ENCODE measurements at places on chromosomes 5 and 9. TPM values are rescaled to one million over a fixed set of nuclear protein-coding genes. Genes with fewer than 3 reads are reported as not detected.

DNA sequence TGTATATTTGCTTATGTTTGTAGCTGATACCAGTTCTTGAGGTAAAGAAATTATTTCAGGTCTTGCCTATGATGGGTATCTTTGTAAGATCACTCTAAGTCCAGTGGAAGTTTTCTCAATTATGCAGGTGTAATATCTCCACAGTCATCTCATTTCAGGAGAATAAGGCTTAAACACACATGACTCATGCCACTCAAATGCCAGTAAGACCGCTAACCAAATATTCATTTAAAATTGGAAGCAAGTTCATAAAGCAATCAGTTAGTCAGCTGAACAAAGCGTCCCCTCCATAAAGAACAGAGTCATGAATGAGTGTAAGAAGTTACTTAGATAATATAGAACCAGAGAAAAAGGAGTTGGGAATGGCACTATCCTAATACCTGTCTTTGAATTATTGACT lies 248.7 kb downstream of the LURAP1L start:
- H3K4me3 ChIP-seq, result no peak overlapping the region
- no peaks in the 10 kb centered on the region for H3K4me1 ChIP-seq
- no peak for DNase-seq
- H3K27me3 ChIP-seq, result no peaks in the 10 kb centered on the region
- no peak overlapping the region for H3K27ac ChIP-seq
- no peaks in the 10 kb centered on the region for H3K36me3 ChIP-seq

DNA sequence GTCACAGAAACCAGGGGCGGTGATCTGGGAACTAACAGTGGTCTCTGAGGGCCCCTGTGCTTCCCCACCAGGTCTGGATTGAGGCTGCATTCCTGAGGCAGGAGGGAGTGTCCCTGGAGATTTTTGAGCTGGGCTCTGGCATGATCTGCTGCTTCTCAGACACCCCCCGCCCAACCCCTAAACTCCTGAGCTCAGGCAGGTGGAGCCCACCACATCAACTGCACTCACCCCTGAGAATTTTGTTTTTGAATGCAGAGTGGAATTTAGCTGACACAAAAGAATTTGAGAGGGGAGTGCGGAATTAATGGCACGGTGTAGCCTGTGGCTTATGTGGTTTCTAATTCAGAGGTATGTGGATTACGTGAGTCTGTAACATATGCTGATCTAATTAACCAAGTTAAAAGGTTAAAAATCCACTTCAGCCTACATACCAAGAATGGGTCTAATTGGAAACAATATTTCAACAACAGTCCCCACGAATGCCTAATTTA lies 23.9 kb upstream of the CTSL start:
- no peak overlapping the region for H3K4me3 ChIP-seq
- H3K4me1 ChIP-seq, result 0 out of 2 replicates have a peak, but pooled peaks cover 5% of the 10 kb centered on the region
- peaks cover 98% of the 10 kb centered on the region for H3K36me3 ChIP-seq
- no peaks in the 10 kb centered on the region for H3K27me3 ChIP-seq
- peak overlapping the region; percentile 31 for H3K27ac ChIP-seq

DNA sequence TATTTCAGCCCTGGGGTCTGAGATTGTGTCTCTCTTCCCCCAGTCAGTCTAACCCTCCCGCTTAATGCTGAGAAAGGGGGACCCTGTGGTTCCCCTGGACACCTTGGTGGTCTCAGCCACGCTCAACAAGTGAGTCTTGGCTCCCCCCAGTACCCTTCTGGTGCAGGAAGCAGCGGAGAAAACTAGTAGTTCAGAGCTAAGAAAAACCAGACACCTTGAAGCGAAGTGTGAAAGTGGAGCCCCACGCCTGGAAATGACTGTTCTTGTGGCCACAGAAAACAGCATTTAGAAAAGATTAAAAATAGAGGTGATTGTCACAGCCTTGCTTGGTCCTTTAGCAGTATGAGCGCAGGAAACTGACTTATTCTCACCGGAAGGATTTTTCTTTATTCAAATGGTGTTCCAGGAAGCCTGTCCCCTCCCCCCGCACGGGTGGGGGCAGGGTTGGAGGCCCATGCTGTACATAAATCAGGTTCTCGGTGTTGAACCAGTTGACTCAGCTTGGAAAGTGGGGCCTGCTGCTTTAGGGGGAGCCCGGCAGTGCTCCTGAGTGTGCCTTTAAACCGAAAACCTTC lies 8.1 kb downstream of the ARPC5L start:
- H3K27ac ChIP-seq, result peak overlapping the region; percentile 78
- peaks cover 17% of the 10 kb centered on the region for H3K4me1 ChIP-seq

The SGCD gene
- not detected for total RNA-seq

The DND1 gene
- total RNA-seq, result 0.16 TPM

GRCh38 chr5:157456301-157456700 lies 3.7 kb upstream of the NIPAL4 start:
- DNase-seq, result no peak
- no peak overlapping the region for H3K4me3 ChIP-seq
- H3K27ac ChIP-seq, result no peak overlapping the region

- H3K36me3 ChIP-seq, result no peaks in the 10 kb centered on the region
- no peak for DNase-seq
- H3K4me1 ChIP-seq, result no peaks in the 10 kb centered on the region
- H3K27me3 ChIP-seq, result no peaks in the 10 kb centered on the region
Measured at GRCh38 chr5:28014779-28015178, 976.4 kb upstream of the CDH9 start.

DNA sequence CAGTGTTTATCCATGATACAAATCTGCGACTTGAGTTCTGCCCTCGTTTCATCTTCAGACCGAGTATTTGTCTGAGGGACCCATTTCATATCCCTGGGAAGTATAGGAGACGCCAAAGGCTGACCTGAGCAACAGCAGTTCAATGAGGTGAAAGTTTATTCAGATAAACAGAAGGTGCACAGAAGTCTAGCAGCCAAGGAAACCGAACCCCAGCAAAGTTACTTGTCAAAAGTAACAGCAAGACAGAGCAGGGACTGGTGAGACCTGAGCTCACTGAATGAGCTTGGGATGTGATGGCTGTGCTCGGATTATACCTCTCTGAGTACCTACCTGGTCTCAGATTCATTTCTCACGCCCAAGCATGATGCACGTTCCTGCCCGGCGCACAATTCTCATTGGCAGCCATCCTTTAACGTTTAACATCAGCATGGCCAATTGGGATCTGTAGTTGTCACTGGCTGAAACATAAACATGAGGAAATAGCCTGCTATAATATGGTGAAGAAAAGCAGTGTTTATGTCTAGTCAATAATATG lies 599 bp downstream of the LYRM7 start:
- 0 out of 2 replicates have a peak overlapping the region, but pooled peaks have one; percentile 1 for H3K27ac ChIP-seq
- DNase-seq, result no peak
- H3K36me3 ChIP-seq, result no peaks in the 10 kb centered on the region
- peaks cover 9% of the 10 kb centered on the region for H3K4me1 ChIP-seq

DNA sequence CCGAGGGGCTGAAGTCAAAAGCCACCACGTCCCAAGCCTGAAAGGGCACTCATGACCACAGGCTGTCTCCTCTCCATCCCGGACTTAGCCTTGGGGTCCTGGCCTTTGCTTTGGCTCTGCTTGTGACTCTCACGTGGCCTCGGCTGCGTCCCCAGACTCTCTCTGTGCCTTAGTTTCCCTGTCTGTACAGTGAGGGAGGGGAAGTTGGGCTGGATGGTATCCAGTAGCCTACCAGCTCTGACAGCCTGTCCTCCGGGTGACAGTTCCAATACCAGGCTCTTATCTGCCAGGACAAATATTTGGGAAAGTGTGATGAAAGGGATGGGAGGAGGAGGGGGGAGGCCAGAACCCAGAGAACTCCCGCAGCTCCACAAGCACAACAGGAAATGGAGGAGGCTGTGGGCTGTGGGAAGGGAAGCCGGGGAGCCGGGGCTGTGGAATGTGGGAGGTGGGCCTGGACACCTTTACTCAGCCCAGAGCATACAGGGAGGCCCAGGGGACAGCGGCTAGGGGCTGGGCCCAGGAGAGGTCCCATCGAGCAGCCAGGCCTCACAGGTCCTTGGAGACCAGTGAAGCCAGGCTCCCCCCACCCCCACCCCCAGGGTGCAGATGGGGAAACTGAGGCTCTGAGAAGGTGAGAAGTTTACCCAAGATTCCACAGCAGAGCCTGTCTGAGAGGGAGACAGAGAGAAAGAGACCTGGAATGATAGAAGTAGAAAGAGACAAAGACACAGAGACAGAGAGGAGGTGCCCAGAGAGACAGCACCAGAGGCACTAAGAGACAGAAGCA lies 18.3 kb downstream of the PDGFRB start:
- H3K4me1 ChIP-seq, result peaks cover 61% of the 10 kb centered on the region
- no peaks in the 10 kb centered on the region for H3K27me3 ChIP-seq
- H3K36me3 ChIP-seq, result peaks cover 70% of the 10 kb centered on the region

DNA sequence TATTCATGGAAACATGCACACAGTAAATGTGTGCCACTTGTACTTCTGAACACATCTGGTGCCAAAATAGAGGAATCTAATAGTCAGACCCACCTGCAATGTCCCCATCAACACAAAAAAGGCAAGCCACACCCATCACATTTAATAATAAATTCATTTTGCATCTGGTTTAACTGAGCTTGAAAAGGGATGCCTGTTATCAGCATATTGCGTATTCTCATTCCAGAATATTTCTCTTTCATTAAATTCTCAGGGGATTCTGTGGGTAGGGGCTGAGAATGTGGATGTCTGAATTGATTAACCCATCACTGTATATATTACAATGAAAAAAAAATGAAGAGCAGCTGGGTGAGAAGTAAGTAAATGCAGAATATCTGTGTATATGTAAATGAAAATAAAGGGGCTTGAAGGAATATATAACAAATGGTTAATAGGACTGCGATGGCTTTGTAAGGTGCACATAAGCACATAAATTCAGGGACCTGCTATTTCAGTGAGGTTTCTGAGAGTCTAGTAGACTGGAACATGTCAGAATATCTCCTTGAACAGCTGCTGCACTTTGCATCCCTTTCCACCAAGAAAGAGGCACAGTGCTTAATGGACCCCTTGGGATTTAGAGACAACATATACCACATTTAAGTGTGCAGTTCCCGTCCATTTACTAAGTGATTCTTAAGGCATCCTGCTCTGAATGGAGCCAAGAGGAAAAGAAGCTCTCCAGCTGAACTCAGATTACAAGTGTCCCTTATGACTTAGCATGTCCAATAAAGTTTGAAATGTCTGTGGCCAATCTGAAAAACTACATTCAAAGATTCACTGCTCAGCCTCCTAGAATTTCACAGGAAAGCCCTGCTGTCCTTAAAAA lies 104.1 kb upstream of the NIPBL start:
- no peaks in the 10 kb centered on the region for H3K4me1 ChIP-seq
- no peak overlapping the region for H3K27ac ChIP-seq
- no peaks in the 10 kb centered on the region for H3K36me3 ChIP-seq
- DNase-seq, result no peak
- no peak overlapping the region for H3K4me3 ChIP-seq

GRCh38 chr9:88754452-88754851 lies 219.5 kb downstream of the NXNL2 start:
- DNase-seq, result no peak
- no peak overlapping the region for H3K27ac ChIP-seq
- H3K36me3 ChIP-seq, result no peaks in the 10 kb centered on the region
- H3K4me3 ChIP-seq, result no peak overlapping the region
- H3K4me1 ChIP-seq, result no peaks in the 10 kb centered on the region
- no peaks in the 10 kb centered on the region for H3K27me3 ChIP-seq

The NEUROG1 gene
- not detected for total RNA-seq

GRCh38 chr5:61496860-61497259 lies 164.8 kb downstream of the ZSWIM6 start:
- H3K36me3 ChIP-seq, result peaks cover 40% of the 10 kb centered on the region
- DNase-seq, result no peak
- no peaks in the 10 kb centered on the region for H3K27me3 ChIP-seq

The BTNL8 gene
- total RNA-seq, result not detected

DNA sequence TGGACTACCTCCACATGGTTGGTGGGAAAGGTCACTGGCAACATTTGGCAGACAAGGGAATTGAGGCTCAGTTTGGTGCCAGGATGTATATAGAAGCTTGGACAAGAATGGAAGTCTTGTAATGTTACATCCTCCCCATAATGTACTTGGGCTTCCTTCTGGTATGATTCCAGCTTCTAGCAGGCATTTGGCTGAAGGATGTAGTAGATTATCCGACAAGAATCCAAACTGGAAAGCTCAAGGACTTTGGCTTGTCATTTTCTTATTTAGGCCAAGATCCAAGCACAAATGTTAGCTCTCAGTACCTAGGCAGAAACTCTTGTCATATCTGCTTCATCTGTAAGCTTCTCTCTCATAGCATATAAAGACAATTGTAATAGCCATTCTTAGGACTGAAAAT lies 209.1 kb downstream of the MAPKAP1 start:
- H3K27me3 ChIP-seq, result no peaks in the 10 kb centered on the region
- no peak for DNase-seq
- H3K4me3 ChIP-seq, result no peak overlapping the region
- H3K27ac ChIP-seq, result no peak overlapping the region
- H3K36me3 ChIP-seq, result no peaks in the 10 kb centered on the region
- H3K4me1 ChIP-seq, result no peaks in the 10 kb centered on the region

All from SJSA1 (cell line).